ENCODE measurements at places on chromosomes 5 and 9.
A peak's percentile ranks its signal among the peaks of the same experiment; 100 is the strongest.

- no peak for DNase-seq
Measured at GRCh38 chr5:2147504-2148311, 265.0 kb upstream of the IRX4 start.

GRCh38 chr5:3612591-3613042, 17.0 kb downstream of the IRX1 start:
- DNase-seq = no peak

- DNase-seq = no peak
Measured at GRCh38 chr9:132923346-132923902, 21.0 kb downstream of the TSC1 start.

GRCh38 chr5:93870649-93871048, 129.2 kb upstream of the POU5F2 start:
- no peak for DNase-seq

GRCh38 chr5:140251527-140251973, 51.4 kb downstream of the PFDN1 start:
- peak; percentile 56 for DNase-seq

DNA sequence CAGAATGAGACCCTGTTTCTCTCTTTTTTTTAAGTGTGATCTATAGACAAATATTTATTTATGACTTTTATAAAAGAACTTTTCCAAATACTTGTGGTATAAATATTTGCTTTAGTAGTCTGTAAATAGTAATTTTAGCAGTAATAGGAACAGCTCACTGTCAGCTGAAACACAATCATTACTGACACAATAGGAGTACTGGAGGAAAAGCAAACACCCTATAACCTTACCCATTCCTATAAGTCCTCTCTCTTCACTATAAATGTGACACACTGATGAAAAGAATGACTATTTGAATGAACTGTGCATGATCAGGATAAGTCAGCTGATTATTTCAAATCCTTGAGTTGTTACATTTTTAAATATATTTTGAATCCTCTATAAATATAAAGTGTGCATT, 72.4 kb downstream of the CDH12 start:
- DNase-seq = no peak
